Activated CD4-positive, alpha-beta T cell treated with anti-CD3 and anti-CD28 coated beads for 4 hours (primary cell): ENCODE measurements at places on chromosomes 16 and 17.

DNA sequence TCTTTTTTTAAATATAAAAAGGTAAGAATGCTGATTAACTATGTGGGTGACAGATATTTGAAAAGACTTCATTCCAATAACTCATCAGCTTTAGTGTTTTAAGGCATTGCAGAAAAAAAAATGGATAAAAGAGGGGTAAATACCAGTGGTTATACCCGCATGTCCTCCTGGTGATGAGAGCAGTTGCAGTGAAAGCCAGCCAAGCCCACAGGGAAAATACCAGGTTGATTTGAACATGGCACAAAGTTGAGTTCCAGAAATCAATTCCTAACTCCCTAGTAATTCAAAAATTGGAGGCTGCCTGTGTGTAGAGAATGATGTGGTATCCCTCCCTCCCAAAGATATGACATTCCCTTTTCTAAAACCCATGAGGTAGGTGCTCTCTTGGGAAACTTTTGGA lies 453.2 kb upstream of the SOX9 start:
- no peak for DNase-seq

- no peak for DNase-seq
Measured at GRCh38 chr16:69916462-69916861, 34.7 kb upstream of the CLEC18A start.

- DNase-seq, result no peak
Measured at GRCh38 chr17:27384726-27385125, 71.5 kb upstream of the KSR1 start.

GRCh38 chr17:38440614-38441397 lies 12.5 kb downstream of the ARHGAP23 start:
- no peak for DNase-seq

DNA sequence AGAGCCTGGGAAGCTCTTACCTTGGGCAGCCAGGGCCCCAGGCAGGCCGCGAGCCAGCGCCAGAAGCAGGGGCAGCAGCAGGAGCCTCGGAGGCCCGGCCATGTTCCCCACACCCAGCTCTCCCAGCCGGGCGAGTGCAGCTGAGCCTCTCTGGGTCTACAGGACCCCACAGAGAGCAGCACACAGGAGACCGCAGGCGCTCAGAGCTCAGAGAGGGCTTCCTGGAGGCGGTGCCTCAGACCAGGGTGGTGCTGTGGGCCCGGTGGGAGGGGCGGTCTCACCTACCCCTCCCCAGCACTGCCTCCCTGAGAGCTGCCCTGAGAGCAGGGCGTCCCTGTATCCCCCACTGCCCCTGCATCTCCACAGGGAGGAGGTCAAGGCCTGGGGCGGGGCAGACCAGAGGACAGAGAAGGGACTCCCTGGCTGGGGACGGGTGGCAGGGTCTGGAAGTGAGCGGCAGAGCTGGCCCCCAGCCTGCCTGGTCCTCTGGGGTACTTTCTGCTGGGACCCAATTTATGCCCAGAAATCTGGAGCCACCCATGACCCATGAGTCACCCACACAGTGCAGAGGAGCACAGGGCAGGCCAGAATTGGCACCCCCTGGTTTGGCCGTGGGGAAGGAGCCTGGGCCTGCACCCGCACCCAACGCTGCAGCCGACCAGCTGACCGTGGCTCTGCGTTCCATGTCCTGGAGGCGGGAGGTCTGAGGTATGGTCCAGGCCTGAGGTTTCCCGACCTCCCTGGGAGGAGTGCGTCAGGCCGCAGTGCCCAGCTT lies at the start of gene CD7:
TSS of gene CD7 (minus strand) at position 215 of the 775 bp plus-strand sequence. CDS start at position 102, 113 bp downstream.
- DNase-seq, result peak; percentile 74

DNA sequence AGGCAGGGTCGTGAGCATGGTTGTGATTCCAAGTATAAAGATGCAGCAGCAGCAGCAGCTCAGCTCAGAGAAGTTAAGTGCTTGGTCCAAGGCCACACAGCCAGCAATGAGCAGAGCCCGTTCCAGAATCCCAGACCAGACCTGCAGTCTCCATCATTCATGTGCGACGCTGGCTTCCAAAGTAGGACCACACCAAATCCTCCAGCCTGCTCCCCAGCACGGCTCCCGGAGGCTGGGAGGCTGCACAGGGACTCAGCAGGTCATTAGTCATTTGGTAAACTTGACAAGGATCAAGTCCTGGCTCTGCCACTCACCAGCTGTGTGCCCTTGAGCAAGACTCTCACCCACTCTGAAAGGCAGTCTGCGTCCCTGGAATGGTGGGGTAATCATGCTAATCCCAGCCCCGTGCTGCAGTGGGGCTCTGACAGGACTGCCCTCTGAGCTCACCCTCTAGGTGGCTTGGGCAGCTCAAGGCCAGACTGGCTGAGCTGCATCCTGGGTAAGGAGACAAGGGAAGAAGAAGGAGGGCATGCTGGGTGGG lies 95.1 kb upstream of the TMEM132E start:
- no peak for DNase-seq

- no peak for DNase-seq
Measured at GRCh38 chr17:74930535-74931036, 5.1 kb upstream of the OTOP3 start.

GRCh38 chr16:21101631-21102420 lies 48.8 kb downstream of the DNAH3 start:
- DNase-seq, result peak; percentile 9

- DNase-seq, result no peak
Measured at GRCh38 chr16:79404571-79404970, 196.0 kb downstream of the MAF start.

DNA sequence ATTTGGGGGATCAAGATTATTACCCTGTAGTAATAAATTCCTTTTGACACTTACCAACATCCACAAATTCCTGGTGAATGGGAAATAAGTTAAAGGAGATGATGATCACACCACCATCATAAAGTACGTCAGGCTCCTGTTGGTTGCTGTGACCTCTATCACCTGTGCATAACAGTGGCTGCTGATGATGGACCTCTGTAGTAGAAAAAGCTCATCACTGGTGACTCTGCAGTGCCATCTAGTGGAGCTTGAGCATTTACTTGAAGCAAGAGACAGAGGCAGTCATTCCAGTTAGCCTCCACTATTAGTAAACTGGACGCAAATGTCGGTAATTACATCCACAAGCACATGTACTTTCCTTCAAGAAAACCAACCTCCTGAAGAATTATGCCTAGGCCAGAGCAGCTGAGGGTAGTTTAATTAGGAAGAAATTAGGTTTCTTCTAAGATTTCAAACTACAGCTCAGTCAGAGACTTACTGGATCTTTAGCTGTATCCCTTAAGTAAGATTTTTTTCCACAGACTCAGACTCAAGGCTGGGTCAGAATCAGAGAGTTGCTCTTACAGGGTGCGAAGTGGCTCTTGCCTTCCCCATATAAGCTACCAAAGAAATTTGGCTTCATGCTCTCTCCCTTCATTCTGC lies 39.3 kb downstream of the CYB561 start:
- DNase-seq, result peak; percentile 73

- no peak for DNase-seq
Measured at GRCh38 chr17:522919-523318, 170.3 kb upstream of the RPH3AL start.

DNA sequence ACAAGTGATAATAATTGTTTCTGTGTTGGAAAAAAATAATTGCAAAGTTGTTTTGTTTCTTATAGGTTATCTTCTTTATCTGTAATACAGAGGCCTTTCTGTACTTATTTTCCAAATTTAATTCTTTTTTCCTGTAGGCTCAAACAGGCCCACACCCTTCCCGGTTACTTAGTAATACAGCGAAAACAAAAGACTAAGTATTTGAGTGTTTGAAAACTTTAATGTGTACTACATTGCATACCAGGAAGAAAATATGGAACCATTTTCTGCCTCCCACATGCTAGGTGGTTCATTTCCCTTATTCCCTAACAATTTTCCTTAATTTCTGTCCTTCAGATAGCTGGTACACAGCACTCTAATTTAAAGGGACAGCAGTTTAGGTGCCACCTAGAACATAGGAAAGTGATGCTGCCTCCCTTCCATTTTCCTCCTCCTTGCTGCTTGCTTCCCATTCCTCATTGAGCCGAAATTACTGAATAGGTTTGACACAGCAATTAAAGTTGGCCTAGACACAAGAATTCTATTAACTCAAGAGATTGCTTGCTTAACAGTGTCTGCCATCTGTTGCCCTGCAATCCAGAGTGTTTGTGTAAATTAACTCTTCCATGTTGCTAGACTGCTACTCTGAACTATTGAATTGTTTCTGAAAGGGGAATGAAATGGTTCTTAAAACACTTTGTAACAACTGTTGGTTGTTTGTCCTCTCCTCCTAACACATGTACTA lies 24.2 kb downstream of the CYB5B start:
- no peak for DNase-seq

DNA sequence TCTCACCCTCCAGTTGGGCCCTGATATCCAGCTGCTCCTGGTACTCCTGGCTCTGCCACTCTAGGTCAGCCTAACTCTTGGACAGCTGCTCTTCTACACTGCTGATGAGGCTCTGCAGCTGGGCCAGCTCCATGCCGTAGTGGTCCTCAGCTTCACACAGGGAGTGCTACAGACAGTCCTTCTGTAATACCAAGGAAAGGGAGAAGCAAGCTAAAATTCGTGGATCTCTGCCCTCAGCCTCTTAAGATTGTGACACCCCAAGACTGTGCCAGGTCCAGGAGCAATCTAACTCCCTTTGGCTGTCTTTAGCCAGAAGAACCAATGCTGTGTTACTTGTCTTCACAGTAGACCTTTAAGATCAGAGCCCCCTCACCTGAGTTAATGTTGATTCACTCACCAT lies 7.7 kb upstream of the KRT38 start:
- DNase-seq, result no peak

DNA sequence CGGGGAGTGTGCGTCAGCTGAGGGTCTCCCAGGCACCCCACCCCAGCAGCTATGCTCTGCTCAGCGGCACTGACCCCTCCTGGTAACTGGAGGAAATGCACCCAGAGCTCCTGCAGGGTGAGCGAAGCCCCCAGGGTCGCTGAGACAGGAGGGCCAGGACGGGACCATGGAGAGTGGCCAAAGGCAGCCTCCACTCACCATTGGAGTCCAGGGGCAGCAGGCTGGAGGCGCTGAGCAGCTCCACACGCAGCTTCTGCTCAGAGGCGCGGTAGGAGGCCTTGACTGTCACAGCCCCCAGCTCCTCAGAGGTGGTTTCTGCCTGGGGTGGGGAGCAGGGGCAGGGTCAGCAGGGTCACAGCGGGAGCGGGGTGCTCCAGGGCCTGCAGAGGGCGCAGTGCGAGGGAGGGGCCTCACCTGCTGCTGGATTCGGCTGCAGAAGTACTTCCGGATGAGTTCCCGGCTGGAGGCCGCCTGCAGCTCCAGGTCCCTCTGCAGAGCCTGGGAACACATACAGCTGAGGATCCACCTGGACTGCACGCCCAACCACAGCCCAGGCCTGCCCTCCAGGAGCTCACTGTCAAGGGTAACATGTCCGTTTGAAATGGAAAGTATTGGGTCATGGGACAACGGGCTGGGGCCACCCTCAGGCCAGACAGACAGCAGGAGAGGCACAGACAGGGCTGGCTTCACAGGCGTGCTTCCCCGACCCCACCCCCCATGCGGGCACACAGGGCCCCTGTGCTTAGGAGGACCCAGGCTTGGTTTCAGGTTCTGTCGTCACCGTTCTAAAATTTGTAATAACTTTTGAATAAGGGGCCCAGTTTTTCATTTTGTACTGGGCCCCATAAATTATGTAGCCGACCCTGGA lies 13.8 kb downstream of the UNC13D start:
- no peak for DNase-seq

DNA sequence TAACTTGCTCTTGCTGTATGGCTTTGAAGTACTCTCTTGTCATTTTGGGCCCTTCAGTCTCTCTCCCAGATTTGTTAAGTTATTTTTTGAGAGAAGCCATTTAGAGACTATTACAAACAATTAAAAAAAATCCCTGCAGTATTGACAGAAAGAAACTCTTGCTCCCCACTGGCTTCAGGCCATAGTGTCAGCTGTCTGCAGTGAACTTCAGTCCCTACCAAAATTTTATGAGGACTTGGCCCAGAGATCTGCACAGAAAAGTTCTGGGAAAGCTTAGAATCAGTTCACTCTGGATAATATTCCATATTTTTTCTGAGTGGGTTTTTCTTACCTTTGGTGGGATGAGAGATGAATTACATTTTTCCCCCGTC lies 30.9 kb upstream of the SUPT4H1 start:
- DNase-seq, result no peak

GRCh38 chr16:48611329-48612137 lies 1.6 kb upstream of the N4BP1 start:
- peak; percentile 62 for DNase-seq

GRCh38 chr17:74429604-74430384 lies 2.1 kb upstream of the GPRC5C start:
- no peak for DNase-seq

DNA sequence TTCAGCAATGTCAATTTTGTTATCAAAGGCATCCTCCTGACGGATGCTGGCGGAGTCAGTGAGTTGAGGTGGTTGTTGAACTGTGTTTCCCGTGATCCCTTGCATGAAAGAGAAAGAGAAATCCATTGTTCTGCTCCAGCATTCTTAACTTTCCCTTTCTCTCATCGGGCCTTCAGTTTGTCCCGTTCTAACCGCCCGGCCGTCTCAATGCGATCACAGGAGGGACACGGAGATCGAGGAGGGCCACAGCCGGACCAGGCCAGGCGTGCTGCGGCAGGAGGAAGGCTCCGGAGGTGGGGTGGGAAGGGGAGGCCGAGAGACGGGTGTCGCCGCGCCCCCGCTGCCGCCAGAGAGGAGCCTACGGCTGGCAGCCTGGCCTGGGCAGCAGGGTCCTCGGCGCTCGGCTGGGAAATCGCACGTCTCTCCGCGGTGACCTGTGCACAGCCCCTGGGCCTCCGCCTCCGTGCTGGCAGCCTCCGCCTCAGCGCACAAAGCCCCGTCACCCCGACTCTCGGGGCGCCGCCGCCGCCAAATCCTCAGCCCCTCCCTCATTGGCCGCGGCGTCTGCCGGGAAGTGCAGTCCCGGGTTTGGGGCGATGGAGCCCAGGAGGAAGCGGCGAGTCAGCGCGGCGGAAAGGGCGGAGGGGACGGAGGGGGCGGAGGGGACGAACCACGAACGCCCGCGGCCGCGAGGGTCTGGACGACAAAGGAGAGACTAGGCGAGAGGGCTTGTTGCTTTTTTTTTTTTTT lies 38.1 kb downstream of the SOST start:
- DNase-seq, result peak; percentile 70
